ENCODE measurements at places on chromosomes 4 and X.
A peak's percentile ranks its signal among the peaks of the same experiment; 100 is the strongest.

DNA sequence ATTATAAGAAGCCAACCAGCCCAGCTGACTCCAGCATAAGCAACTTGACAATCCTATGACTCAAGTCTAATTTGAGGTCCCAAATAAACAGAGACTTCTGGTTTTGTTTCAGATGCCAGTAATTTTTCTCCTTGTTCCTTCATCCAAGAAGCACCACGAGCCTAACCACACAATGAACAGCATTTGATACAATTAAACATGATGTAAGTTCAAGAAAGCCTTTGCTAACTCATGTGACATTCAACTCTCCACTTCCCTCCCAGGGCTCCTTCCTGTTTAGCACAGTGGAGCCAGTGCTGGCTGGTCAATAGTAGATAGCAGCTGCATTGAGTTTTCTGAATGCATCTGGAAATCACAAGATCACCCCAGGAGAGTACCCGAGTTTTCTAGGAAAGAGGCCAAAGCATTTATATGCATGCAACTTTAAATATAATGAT is 206.3 kb downstream of the ARHGAP24 start:
- DNase-seq: no peak
- H3K36me3 ChIP-seq: no peaks in the 10 kb centered on the region
- no peaks in the 10 kb centered on the region for H3K4me1 ChIP-seq
- H3K27ac ChIP-seq: no peak overlapping the region
- no peak overlapping the region for H3K4me3 ChIP-seq

GRCh38 chrX:19811807-19812604 is 75.4 kb downstream of the SH3KBP1 start:
- H3K27ac ChIP-seq: peak overlapping the region; percentile 40
- H3K36me3 ChIP-seq: peaks cover 21% of the 10 kb centered on the region
- no peaks in the 10 kb centered on the region for H3K27me3 ChIP-seq
- H3K4me1 ChIP-seq: peaks cover 71% of the 10 kb centered on the region

DNA sequence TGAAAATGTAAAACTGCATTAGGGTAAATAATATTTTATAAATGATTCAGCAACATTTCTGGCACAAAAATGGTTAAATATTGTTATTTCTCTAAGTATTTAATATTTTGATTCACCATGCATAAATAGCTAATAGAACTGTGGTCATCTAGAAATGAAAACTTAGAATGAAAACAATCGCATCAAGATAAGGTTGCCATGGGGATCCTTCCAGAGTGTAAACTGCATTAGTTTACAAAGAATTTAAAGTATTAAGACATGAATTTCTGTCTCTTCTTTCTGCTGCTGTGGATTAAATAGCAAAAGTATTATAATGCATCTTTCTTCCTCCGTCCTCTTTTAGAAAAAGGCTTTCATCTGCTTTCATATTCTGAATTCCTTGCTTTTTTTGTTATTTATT is 1064.6 kb upstream of the SLIT2 start:
- no peaks in the 10 kb centered on the region for H3K36me3 ChIP-seq
- no peak overlapping the region for H3K4me3 ChIP-seq
- no peaks in the 10 kb centered on the region for H3K4me1 ChIP-seq
- H3K27me3 ChIP-seq: no peaks in the 10 kb centered on the region
- H3K27ac ChIP-seq: no peak overlapping the region

DNA sequence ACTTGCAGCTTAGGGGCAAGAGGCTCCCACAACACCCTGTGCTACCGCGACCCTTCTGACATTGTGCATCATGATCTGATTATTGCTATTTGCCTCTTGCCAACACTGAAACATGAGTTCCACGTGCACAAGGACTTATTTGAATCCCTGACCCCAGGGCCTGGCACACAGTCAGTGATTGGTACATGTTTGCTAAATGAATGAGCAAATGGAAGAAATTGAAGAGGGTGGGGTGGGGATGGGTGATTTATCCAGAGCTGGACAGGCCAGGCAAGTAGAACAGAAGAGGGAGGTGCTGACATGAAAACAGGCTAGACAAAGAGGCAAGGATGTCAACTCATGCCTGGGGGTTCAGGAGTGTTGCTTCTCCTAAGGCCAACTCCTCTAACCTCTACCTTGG is 24.9 kb upstream of the RPL39 start:
- H3K27me3 ChIP-seq: no peaks in the 10 kb centered on the region
- H3K4me1 ChIP-seq: peaks cover 12% of the 10 kb centered on the region
- H3K4me3 ChIP-seq: no peak overlapping the region
- H3K36me3 ChIP-seq: no peaks in the 10 kb centered on the region
- no peak for DNase-seq
